Stimulated activated CD8-positive, alpha-beta memory T cell treated with anti-CD3 and anti-CD28 coated beads, Interleukin-7, amount 100 ng/mL, for 1 hour (primary cell): ENCODE measurements at places on chromosomes 1 and 21.

DNA sequence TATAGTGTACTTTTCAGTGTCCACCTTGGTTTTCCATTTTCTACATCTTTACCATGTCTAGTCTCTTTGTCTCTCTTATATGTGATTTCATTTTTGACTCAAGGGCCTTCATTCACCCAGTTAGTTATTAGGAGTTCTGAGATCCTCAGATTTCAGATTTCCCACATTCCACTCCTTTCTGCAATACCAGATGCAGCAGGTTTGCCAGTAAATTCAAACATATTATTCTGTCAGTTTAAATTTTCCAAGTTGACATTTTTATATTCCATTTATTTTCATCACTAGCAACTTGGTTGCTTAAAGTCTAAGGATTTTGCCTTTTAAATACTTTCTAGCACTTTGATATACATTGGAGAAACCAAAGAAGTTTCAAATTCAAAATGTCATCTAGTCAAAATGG lies 42.4 kb downstream of the ABL2 start:
- no peak for DNase-seq

- no peak for DNase-seq
Observed at GRCh38 chr1:119276558-119276957, 92.0 kb upstream of the HAO2 start.

DNA sequence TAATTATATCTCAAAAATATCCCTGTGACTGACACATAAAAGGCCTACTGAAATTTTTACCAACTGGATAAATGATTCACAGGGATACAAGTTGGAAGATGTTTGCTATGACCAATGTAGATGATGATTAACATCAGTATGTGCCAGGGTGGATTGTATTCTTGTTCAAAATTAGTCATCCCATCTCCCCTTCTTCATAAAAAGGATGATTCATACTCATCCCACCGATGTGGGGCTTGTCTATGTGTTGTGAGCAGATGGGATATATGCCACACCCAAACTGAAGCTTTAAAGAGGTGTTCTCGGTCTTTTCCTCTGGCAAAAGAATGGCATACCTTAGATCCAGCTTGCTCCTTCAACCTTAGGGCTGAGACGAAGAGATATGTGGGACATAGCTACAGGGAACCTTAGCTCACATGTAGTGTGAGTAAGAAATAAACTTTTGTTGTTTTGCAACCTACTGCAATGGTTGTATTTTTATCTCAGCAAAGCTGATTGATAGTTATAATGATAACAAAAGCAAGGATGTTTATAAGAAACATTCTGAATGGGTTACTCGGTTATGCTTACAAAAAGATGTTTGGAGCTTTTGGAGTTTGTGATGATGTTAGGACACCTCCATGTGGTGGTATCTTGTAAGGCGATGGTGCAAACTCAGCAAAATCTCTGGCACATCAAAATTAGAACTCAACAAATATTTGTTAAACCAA lies 29.4 kb downstream of the SPATA17 start:
- no peak for DNase-seq

DNA sequence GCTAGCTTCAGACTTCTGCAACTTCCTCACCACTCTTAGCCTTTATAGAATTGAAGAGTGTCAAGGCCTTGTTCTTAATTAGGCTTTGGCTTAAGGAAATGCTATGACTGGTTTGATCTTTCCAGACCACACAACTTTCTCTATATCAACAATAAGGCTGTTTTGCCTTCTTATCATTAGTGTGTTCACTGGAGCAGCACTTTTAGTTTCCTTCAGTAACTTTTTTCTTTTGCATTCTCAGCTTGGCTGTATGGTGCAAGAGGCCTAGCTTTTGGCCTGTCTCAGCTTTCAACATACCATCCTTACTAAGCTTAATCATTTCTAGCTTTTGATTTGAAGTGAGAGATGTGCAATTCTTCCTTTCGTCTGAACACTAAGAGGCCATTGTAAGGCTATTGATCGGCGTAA lies 8.6 kb downstream of the PRKACB start:
- DNase-seq = no peak
